ENCODE measurements at places on chromosomes 12 and 14.

- no peak for DNase-seq
These were observed 197.6 kb downstream of the PHETA1 start for GRCh38 chr12:111171345-111171744.

DNA sequence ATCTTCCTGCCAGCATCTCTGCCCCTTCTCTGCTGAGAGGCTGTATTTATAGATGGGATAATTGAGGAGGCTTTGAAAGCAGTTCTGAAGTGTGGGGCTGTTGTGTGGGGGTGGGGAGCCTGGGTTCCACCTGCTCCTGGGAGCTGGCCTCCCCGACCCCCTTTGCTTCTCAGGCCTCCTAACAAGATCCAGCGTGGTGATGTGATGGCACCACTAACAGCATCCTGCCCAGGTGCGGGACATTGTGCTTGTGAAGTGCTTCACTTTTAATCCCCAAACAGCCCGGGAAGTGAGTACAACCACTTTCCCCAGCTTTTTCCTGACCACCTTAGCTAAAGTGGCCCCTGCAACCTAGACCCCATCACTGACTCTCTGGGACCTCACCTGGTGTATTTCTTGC lies 95.1 kb upstream of the NRXN3 start:
- DNase-seq, result no peak

GRCh38 chr14:82094829-82095345 lies 561.2 kb upstream of the SEL1L start:
- DNase-seq, result no peak

GRCh38 chr12:120199595-120200306 lies 1.2 kb downstream of the RPLP0 start:
- DNase-seq, result peak; percentile 52

DNA sequence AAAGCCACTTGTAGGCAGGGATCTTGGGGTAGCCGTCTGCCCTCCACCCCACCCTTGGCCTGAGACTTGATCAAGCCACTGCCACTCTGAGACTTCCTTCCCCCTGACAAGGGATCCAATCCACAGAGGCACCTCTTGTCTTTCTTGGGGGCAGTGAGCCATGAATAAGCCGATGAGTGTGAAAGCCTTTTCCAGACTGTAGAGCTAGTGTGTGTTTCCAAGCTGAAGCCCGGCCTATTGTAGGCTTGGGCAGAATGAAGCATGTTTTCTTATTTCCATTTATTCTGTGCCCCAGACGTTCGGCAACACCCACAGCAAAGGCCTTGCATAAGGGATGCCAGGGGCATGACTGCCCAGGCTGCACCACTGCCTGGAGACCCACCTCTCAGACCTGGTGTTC lies 991.6 kb downstream of the BCL11B start:
- DNase-seq, result no peak

DNA sequence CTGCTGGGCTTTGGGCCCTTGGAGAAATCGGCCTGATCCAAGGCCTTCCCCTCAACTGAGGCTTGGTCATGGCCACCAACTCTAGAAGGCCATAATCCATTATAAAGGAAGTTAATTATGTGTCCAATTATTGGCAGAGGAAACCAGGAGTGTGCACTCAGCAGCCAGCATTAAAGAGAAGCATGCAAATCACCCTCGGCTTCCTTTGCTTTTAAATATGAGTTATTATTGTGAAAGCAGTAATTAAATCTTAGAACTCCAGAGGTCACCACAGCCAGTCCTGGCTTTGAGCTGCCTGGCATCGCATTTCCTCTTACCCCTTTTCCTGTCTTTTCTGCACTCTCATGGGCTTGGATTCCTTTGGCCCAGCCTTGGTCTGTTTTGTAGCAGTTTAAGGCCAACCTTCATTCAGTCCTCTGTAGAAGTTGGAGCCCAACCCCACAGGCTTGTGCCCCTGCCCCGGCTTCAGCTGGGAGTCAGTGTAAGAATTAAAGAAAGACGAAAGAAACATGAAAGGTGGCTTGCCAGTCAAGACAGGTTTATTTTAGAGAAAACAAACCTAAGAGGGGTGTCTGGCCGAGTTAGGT lies 14.7 kb upstream of the KRT86 start:
- DNase-seq, result no peak
